ENCODE measurements at places on chromosomes 6 and 20.

DNA sequence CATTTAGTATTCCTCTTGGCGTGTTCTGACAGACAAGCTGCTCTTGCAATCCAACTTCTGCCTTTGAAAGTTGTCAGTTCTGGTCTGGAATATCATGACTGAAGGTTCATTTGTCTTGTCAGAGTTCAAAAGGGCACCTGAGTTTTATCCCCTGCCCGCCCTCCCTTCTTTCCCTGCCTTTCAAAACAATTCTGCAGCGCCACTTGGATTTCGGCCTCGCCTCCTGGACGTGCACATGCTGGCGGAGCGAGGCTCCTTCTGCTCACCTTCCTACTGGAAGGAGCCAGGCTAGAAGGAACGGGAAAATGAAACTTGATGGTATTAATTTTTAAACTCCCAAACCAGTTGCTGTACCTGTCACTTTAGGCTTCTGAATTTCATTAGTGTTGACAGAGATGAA lies 55.7 kb upstream of the HDGFL1 start:
- no peak for DNase-seq

GRCh38 chr6:29517245-29517644 lies 29.5 kb upstream of the MAS1L start:
- no peak for DNase-seq

DNA sequence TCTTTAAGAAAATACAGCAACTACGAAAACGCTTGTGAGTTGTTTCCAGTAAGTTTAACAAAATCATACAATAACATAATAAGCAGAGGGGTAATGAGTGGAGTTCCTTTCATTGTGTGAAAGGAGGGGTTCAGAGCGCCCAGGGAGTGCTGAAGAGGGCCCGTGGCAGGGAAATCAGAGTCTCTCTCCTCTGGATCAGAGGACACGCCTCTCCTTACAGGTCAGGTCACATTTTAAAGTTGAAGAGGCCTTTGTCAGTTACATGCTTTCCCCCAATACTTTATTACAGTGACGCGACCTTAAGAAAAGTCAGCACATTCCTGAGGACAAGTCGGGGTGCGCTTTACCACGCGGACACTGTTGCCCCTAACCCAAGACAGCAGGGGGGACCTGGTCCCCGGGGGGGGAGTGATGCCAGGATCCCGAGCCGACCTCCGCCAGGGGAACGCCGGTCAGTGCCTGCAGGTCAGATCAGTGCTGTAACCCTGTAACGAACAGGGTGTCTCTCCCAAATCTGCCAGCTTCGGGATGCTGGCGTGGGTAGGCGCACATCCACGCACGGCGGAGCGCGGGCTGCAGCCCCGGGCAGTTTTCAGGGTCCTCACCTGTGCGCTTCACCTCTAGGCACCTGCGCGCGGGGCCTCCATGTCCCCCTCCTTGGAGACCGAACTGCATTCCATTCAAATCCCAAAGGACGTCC lies 848 bp downstream of the DACT2 start:
- DNase-seq = no peak

GRCh38 chr6:49546331-49546730 lies 4.1 kb upstream of the C6orf141 start:
- DNase-seq = no peak

DNA sequence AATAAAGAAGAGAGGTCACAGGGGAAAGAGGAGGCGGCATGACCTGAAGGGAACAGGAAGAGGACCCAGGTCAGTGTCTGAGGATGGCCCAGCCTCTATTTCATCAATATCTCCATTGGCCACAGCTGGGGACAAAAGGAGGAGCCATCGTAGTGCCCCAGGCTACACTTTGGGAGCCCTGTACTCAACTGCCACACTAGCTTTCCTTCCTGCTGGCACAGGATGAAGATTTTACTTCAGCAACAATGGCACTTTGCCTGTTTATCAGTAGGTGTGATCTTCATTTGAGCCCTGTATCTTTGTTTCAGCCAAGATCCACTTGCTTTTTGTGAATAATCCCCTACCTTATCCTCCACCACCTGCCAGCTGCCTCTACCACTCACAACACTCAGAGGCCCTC lies 35.4 kb upstream of the RCAN2 start:
- DNase-seq = no peak
